ENCODE measurements at places on chromosomes 16 and 17. TPM values are rescaled to one million over a fixed set of nuclear protein-coding genes. Genes with fewer than 3 reads are reported as not detected.

The ETV4 gene
- total RNA-seq, result 2.1 TPM

The MRPL10 gene
- total RNA-seq, result 45.8 TPM

GRCh38 chr16:13621639-13622038, 298.3 kb upstream of the ERCC4 start:
- DNase-seq, result no peak

GRCh38 chr16:49455991-49456745, 82.6 kb downstream of the C16orf78 start:
- DNase-seq, result no peak

GRCh38 chr16:87974178-87974577, 22.9 kb downstream of the BANP start:
- no peak for DNase-seq

All from right cardiac atrium (tissue), 5 donors.